ENCODE measurements at places on chromosomes 7 and 10.

DNA sequence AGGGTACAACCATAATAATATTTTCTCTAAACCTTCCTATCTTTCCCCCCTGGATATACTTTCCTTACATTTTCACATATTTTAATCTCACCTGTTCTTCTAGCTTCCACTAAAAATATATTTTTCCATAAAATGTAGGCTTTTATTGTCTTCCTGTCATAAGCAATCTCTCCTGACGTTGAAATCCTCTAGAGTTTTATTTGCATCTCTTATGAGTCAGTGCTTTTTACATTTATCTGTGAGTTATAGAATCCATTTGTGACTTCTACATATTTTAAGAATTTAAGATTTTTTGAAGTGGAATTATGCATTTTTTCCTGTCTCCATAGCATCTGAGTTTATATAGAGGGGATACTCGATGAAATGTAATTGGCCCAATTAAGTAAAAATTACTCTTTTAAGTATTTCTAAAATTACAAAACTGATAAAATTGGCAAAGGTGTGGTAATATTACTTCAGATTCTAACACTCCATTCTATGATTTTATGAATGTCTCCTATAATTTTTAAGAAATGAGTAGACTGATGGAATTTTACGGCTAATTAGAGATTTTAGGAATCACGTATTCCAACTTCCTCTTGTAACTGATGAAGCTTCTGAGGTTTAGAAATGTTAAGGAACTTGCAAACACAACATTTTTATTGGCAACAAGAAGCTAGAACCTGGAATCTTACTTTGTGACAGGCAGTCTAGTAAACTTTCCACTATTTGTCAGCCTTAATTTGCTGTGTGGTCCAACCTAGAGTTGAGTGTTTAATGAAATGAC lies 422.9 kb upstream of the SEMA3A start:
- no peak for DNase-seq

GRCh38 chr10:132113766-132114365 lies 48.1 kb downstream of the JAKMIP3 start:
- DNase-seq = no peak

DNA sequence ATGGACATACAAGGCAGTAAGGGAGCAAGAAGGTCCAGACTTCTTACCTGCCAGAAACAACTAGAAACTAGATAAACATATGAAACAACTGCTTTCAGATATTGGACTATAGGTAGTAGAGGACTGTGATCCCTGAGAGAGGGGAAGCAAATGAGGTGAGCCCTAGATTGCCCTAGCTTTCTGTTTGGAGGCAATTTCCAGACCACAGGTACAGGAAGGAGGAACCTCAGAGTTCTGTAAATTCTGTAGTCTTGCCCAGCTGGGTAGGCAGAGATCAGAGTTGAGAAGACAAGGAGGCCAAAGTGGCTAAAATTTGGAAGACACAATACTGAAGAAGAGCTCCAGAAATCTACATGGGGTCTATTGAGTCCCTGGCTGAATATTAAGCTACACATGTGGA lies 21.0 kb downstream of the CDK6 start:
- DNase-seq = no peak

DNA sequence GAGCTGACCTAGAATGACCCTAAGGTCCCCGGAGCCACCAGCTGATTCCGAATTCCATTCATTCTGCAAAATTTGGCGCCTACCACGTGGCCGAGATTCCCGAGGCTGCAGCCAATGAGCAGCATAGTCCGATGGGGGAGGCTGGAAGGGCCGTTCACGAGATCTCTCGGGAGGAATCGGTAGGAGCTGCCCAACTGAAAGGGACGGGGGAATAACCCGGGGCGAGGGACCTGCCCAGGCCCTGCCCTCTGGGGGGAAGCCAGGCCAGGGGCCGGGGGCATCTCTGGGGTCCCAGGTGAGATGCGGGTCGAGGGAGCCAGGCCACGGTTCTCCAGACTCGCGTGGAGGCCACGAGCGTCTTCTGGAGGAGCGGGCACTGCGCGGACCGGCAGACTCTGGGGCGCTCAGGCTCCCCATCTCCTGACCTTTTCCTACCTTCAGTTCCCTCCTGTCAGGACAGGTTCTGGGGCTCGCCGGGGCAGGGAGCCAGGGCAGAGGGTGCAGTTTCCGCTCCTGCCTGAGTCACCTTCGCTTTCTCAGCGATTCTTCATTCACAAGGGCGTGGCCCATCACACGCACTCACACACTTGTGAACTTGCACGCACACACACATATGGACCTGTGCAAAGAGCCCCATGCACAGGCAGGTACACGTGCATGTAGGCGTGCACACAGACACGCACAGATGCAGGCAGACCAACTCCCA lies 173.4 kb downstream of the RNF216 start:
- DNase-seq = no peak

- no peak for DNase-seq
Observed at GRCh38 chr10:30490289-30491000, 56.5 kb downstream of the MAP3K8 start.

DNA sequence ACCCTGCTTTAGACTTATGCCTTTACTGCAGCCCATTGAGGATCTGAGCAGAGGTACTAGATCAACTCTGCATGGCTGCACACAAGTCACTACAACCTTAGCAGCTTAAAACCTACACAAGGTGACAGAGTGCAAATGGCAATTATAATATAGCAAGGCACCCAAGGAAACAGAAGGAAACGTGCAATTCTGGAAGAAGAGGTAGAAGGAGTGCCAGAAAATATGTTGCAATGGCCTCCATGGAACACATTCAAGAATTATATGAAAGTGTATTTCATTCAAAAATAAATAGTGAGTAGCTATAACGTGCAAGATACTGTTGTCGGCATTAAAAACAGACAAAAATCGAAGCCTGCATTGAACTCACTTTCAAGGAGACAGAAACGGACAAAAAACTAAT lies 2.9 kb upstream of the AKR1C8 start:
- no peak for DNase-seq

DNA sequence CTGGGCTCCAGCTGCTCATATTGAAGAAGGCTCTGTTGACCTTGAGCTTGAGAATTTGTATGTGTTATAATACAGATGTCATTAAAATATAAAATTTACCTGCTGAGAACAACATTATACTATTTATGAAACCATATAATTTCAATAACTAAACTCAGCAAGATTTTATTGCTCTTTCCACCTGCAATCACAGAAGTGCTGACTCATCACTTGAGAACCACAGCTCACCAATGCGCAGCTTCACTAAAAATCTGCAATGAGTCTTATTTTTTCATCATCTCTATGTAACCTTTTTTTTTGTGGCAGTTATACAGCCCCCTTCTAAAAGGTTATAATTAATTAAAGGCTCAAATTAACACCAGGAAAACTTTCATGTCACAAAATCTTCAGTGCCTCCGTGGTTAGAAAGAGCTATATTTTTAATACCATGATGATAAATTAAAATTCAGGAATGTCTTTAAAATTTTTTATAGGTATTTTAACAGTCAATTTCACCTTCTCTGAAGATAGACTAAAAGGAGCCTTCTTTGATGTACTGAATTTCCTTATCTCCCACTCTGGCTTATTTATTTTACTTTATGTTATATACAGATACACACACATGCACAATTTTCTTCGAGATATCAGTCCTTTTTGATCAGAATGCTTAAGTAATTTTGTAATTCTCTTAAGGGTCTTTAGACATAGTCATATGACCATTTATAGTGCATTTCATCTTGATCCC lies 102.7 kb downstream of the EVX1 start:
- no peak for DNase-seq

GRCh38 chr7:44201813-44202212 lies 1.0 kb downstream of the YKT6 start:
- DNase-seq = no peak

DNA sequence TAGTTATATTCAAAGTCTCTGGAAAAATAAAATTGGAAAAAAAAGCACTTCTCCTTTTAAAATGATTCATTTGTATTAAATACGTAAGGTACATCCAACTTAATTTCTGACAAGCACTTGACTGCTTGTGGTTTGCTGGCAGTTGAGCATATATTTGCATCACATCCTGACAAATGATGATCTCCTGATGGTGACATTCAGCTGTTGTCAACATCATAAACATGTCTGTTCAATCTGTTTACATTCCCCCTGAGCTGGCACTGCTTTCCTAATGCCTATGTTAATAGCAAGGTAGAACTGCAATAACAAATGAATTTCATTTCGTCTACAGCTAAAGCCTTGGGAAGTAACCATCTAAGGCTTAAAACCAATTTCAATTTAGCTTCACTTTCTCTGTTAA lies 24.4 kb downstream of the TSPAN12 start:
- no peak for DNase-seq

- no peak for DNase-seq
Observed at GRCh38 chr7:29017713-29018112, 59.6 kb upstream of the TRIL start.

DNA sequence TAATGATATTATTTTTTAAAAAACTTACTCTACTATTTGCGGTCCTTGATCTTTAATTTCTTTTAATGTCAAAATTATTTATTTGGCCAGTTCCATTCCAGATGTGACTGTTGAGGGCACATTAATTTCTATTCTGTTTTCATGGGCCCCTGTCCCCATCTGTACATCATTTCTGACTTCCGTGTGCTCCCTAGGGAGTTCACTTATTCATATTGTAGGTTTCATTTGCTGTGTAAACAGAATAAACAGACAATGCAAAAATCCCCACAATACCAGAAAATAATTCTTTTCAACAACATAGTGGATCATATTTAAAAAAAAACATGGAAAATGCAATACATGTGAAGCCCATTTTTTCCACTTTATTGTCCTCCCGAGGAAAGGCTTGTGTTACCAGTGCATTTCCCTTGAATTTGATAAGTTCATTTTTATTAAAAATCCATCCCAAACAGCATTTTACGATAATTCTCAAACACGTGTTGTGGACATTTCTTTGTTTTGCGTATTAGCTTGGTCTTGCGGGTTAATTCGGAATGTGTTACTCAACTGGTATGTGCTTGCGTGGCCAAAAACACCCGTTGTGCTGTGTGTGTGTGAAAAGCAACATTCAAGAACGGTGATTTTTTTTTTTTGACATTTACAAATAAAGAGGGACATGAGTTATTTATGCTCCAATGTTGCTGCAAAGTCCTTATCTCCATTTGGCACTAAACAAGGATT lies 138.4 kb downstream of the MGMT start:
- DNase-seq = no peak

- no peak for DNase-seq
Observed at GRCh38 chr10:124185084-124185483, 91.7 kb upstream of the CHST15 start.

DNA sequence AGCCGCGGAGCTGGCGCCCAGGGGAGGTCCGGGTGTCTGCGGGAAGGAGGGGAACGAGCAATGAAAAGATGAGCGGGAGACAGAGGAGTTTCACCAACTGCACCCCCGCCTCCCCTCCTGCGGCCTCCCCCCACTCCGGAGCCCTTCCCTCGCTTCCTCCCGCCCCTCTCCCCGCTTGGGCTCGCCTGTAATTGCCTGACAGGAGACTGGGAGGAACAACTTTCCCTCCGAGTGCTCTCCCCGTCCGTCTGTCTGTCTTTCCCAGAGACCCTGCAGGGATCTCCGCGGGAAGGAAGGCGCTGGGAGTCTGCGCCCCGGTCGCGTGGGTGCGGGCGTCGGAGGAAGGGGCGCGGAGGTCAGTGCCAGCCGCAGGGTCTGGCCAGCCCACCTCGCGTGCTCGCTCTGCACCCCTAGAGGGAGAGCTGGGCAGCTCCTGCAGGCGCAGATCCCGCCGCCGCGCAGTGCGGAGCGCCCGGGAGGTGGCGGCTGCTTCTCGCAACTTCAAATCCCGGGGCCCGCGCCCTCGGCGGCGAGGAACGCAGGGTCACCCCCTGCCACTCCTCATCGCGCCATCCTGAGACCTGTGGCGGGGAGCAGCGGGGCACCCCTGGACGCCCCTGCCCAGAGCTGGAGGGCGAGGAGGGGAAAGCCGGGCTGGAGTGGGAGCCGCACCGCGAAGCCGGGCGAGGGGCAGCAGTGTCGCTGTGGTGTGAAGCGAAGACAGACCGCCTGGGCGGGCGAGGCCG lies 511 bp upstream of the NRP1 start:
- peak; percentile 75 for DNase-seq

GRCh38 chr10:8835453-8836167 lies 781.1 kb downstream of the GATA3 start:
- no peak for DNase-seq

DNA sequence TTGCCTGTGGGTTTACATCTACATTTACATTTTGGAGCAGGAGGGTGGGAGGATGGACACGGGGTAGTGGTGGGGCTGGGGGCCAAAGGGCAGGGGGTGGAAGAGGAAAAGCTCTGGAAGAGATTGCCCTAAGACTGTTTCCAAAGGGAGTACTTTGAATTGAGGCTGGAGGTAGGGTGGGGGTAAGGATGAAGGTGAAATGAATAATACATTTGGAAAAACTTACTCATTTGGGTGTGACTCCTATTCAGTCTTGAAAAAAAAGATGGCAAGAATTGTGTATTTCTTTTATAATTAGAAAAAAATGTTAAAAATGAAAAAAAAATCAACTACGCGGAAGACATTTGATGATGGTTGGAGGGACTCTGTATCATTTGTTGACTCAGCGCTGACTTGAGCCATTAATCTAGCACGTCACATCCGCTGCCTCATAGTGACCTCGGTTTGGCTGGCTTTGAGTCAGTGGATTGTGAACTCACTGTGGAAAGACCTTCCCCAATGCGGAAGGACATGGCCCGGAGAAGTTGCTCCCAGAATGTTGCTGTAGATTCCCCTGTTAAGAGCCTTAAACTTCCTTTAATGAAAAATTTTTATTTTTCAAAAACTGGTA lies 2.8 kb downstream of the FAM180A start:
- DNase-seq = peak; percentile 23

GRCh38 chr7:91327346-91327745 lies 63.1 kb downstream of the FZD1 start:
- no peak for DNase-seq

DNA sequence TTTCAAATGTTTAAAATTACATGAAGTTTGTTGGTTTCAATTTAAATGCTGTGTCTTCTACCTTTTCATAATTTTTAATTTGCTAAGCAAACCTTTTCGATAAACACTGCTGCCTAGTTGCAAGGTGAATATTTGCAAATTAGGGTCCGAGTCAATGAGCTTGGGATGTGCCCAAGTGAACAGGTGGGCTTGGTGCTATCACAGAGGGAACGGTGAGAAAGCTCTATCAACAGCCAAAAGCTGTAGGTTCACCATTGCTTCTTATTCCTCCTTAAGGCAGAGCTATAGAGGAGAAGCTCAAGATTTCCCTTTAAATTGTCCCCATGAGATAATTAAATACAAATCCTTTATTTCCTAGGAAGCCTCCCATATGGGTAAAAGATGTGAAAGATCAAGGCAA lies 245.3 kb upstream of the CELF2 start:
- DNase-seq = no peak

DNA sequence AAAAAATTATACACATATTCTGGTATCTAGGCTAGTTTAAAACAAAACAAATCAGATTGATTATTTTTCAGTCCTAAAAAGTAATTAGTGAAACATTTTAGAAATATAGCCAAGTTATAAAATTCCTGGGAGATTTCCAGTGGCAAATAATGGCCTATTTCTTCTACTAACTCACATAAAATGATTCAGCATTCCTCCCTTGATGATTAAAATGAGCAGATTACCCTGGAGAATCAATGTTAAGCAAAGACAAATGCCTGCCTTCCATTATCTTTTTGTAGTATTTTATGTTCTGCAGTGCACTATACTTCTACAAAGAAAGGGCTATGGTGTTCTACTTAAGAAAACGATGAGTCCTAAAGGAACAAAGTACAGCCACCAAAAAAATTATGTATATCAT lies 53.6 kb downstream of the PARD3 start:
- DNase-seq = no peak
